ENCODE measurements at places on chromosomes 16 and 17.

DNA sequence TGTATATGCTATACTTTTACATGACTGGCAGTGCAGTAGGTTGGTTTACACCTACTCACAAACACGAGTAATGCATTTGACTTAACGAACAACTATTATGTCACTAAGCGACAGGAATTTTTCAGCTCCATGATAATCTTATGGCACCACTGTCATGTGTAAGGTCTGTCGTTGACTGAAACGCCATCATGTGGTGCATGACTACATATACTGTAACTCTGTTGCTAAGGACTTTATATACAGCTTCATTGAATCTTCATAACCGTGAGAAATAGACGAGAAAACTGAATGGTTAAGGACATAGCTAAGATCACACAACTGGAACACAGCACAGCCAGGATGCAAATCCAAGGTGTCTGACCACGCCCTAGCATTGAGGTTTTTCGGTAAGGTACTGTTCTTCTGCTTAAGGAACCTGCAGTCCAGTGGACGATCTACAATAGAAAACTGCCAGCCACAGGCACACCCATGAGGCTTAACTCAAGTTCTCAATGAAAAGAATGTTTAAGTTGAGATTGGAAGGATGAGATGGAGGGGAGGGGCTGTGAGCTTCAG is 3.3 kb downstream of the CFAP20 start:
- no peak for DNase-seq

GRCh38 chr17:43070257-43070656 is 45.2 kb downstream of the RND2 start:
- no peak for DNase-seq

GRCh38 chr17:81834831-81835267 is at the start of gene PPP1R27:
Gene PPP1R27, minus strand, starts transcription at chr17:81835050. Its CDS starts 97 bp downstream, at chr17:81834953.
- DNase-seq = no peak

DNA sequence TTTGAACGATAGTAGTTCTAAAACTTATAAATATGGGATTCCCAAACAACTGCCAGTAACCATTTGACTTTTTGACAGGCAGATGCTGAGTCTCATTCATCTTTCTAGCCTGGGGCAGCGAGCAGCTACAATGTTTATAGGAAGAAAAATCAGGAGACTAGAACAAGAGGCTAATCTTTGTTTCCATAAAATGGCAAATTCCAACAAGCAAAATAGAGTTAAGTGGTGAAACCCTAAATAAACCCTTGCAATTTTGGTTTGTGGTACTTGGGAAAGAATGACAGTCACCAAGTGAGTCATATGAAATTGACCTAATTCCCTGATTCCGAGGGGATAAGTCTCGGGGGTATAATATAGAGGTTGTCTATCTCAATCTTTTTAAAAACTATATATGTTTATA is 27.3 kb upstream of the HS3ST2 start:
- DNase-seq = no peak

DNA sequence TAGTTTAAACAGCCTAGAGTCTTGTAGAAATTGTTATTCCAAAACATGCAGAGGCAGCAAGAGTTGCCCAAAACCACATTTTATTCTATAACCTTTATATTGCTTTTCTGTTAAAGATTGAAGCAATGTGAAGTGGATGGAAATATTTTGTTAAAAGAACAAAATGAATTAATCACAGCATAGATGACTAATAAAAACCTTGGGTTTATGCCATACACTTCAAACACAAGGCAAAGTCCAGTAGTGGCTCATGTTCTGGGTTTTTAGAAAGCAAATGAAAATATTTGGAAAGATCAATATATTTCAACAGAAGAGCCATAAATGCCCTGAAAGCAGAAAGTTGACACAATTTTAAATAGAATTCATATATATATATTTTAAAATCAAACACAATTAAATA is 36.7 kb upstream of the ULK2 start:
- no peak for DNase-seq

DNA sequence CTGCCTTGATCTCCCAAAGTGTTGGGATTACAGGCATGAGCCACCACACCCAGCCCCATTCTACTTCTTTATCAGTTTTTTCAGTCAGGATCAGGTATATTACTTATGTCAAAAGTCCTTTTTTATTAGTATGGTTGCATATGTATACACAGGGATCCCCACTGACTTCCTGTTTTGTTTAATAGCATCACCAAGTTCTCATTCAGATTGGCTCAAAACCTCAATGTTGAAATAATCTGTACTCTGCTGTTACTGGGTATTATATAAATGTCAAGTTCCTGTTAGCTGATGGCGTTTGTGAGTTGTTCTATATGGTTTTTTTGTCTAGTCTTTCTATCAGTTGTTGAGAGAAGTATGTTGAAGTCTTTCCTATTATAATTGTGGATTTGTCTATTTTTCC is 168.5 kb downstream of the BCAS3 start:
- DNase-seq = no peak

DNA sequence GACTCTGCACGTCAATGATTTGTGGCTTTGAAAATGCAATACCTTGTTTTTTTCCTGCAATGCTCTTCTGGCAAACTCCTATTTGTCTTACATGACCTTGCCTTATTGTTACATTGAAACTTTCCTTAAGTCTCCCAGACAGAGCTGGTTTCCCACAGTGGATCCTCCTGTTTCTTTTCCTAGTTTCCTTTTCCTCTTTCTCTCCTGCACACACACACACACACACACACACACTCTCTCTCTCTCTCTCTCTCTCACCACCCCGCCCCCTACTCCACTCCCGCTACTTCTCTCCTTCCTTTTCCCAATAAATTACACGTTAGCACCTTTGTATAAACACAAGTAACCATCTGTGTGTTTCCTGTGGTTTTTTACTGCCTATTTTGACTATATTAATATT is 2.3 kb downstream of the ORC6 start:
- DNase-seq = no peak

- no peak for DNase-seq
Observed at GRCh38 chr16:14087590-14088154, 16.6 kb downstream of the MRTFB start.
